Neuronal stem cell (in vitro differentiated cells): ENCODE measurements at places on chromosomes 2 and 18.

DNA sequence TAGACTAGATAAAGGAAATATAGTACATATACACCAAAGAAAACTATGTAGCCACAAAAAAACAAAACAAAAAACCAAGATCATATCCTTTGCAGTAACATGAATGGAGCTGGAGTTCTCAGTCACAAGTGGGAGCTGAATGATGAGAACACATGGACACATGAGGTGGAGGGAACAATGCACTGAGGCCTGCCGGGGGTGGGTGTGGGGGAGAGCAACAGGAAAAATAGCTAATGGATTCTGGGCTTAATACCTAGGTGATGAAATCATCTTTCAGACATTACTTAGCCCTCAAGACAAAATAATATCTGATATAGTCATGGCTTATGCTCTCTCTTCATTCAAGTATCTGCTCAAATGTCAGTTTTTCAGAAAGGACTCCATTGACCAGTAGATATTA lies 930.6 kb downstream of the LRP1B start:
- no peak for DNase-seq

DNA sequence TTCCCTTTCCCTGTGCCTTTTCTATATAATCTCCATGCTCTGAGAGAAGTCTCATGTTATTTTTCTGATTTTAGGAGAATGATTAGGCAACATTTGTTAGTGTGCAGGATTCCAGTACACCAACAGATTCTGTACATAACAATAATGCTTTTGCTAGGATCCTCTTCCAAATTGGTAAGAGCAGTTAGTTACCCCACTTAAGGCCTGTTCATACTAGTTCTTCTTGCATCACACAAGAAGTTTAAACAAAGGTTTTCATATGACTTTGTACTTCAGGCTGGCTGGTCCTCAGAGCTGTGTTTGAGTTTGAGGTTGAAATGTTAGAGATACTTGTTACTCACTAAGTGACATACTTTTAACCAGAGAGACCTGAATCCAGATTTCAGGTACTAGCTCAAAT lies 686.9 kb upstream of the NRXN1 start:
- no peak for DNase-seq

DNA sequence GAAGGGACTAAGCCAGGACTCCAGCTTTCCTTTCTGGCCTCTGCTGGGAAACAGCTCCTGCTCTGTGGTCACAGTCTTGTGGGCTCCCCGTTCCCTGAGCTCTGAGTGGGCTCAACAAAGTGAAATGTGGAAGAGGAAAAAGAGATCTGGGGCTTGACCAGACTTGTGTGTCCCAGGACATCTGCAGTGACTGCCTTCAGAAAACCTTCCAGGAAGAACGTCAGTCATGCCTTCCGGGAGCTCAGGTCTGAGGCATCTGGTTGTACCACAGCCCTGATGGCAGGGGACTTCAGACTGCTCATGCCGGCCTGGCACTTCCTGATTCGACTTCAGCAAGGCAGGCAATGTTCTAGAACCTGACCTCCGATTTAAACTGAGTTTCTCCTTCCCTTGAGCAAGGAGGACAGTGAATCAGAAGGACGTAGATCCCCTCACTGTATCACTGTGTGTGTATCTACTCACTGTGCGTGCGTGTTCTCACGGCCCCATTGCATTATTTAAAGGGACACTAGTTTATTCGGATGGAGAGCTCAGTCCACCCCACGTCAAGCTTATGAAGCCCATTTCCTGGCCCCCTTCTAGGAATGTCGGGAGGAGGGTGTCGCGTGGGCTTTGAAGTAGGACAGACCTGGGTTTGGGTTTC lies 548 bp upstream of the FBLN7 start:
- no peak for DNase-seq

DNA sequence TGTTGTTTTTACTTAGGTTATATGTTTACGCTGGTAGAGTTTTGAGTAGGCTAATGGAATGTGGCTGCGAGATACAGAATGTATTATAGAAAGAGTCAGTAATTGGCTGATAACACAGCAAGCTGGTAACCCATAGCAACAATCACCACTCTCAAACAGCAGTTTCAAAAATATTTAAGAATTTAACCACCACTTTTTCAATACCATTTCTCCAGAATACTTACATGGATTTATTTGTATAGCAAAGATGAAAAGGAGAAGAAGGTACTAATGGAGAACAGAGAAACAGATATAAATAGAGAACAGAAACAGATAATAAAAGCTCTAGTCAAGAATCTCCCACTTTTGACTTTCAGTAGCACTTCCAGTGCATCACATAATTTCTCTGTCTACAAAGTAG lies 188.3 kb upstream of the SLC39A10 start:
- DNase-seq, result no peak

DNA sequence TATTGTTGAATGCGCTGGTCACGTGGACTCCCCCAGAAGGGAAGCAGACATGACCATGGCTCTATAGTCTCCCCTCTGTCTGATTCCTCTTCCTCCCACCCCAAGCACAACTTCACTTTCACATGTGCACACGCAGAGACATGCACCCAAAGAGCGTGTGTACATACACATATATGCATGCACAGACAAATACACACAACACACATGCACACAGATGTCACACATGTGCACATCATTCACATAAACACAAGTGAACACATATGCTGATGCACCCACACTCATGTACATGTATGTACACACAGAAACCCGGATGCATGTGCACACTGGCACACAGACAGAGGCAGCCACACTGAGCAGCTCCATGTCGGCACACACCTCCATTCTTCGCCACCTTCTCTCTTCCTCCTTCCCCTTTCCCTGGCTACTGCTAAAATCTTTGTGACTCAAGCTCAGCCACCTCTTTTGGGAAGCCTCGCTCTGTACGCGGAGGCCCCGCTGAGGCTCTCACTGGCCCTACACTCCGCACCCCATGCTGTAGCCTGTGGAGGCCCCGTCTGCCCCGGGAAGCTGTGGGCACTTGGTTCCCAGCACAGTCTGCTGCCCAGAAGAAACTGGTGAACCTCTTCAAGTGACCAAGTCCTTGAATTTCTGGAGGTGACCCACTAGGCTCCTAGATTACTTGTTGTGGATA lies 101.6 kb upstream of the TEX51 start:
- DNase-seq, result no peak

DNA sequence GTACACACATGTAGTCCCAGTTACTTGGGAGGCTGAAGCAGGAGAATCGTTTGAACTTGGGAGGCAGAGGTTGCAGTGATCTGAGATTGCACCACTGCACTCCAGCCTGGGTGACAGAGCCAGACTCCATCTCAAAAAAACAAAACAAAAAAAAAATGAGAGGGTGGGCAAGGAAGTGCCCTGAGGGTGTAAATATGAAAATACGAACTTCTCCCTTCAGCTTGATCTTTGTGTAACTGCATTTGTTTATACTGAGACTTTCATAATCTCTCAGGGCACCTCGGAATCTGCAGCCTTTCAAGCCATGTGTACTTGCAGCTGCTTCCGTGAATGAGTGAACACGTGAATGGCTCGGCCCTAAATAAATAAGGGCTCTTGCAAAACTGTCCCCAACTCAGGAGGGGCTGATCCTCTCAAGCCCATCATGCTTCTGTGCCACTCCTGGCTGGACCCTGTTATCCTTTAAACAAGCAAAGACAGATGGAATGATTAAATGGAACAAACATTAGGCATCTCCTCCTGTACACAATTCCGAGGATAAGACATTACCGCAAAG lies 96.8 kb downstream of the BOD1L2 start:
- DNase-seq, result no peak

DNA sequence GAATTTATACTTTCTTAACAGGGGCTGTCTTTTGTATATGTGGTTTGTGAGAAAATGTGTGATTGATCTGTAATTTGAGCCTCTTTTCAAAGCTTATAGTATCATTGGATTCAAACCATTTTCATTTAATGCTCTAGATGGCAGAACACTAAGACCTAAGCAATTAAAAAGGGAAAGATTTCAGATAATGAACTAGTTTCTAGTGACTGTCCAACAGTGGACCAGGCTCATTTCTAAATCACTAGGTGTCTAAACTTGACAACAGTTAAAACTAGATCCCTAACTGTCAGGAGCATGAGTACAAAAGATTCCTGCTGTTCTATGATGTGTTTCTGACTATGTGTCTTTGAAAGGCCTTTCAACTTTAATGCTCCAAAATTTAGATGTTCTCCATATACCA lies 54.6 kb downstream of the ANKRD44 start:
- DNase-seq, result no peak

GRCh38 chr2:223283771-223284170 lies 231.8 kb downstream of the KCNE4 start:
- DNase-seq, result no peak

- no peak for DNase-seq
These were observed 51.8 kb downstream of the PKDCC start for GRCh38 chr2:42099438-42100173.

DNA sequence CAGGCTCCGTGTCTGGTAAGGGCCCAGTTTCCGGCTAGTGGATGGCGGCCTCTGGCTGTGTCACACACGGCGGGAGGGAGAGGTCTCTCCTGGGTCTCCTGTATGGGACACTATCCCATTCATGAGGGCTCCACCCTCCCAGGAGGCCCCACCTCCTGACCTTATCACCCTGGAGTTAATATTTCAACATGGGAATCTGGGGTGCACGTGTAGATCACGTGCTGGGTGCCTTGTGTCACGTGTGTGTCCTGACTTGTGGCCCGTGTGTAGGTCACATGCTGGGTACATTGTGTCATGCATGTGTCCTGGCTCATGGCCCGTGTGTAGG lies 9.9 kb downstream of the NEU4 start:
- DNase-seq, result no peak

GRCh38 chr18:53745224-53745967 lies 479.1 kb downstream of the MBD2 start:
- DNase-seq, result no peak
